Frontal cortex (tissue), 4 donors: ENCODE measurements at places on chromosomes 1 and 21.

DNA sequence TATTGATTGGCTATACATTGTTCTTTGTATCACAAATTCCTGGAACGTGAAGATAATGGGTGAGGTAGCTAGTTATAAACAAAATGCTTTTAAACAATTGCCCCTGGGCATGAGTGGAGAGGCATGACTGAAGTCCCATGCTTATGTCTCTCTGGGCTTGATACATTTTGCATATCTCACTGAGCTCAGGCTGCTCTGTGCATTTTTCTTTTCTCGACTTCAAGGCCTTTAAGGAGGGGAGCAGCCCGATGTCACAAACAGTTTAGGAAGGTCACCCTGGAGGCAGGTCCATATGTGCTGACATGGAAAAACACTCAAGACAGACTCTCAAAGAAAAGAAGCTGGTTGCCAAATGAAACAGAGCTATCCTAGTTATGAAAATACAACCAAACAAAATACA is 80.1 kb upstream of the PUM1 start:
- no peak for DNase-seq

DNA sequence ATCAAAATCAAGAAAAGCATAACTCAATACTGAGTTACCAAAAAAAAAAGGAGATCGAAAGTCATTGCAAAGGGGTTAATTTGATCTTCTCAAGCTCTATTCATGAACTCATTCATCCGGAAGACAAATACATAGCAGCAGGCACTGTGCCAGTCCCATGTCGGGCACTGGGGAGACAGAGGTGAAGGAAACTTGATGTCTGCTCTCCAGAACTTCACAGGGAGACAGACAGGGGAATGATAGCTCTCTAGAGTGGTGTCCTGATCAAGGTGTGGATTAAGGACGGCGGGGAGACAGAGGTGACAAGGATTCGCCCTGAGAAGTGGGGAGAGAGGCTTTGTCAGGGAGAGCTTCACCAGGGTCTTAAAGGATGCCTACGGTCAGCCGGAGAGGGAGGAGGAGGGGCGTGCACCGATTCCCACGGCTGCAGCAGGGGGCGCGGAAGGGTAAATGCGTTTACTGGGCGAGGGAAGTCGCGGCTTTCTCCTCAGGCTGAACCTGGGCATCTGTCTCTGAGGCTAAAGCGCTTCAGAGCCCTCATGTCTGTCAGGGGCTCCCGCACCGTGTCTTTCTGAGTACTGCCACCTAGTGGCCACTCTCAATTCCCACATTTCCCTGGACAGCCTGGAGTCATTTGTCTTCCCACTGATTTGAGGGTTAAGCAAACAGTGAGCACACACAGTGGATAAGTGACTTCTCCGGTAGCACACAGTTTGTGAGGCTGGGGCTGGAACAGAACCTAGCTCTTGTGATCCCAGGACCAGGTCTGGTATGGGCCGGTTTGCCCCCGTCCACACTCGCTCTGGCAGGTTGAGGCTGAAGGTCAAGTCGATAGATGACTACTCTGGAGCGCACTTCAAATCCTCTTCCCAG is 152.8 kb downstream of the TENT5C start:
- DNase-seq: peak; percentile 12

GRCh38 chr1:38712046-38712445 is 147.5 kb downstream of the RRAGC start:
- no peak for DNase-seq

- peak; percentile 55 for DNase-seq
Observed at GRCh38 chr1:153649863-153650235, 8.7 kb upstream of the SNAPIN start.

- no peak for DNase-seq
Observed at GRCh38 chr1:52423771-52424170, 19.4 kb downstream of the PRPF38A start.

DNA sequence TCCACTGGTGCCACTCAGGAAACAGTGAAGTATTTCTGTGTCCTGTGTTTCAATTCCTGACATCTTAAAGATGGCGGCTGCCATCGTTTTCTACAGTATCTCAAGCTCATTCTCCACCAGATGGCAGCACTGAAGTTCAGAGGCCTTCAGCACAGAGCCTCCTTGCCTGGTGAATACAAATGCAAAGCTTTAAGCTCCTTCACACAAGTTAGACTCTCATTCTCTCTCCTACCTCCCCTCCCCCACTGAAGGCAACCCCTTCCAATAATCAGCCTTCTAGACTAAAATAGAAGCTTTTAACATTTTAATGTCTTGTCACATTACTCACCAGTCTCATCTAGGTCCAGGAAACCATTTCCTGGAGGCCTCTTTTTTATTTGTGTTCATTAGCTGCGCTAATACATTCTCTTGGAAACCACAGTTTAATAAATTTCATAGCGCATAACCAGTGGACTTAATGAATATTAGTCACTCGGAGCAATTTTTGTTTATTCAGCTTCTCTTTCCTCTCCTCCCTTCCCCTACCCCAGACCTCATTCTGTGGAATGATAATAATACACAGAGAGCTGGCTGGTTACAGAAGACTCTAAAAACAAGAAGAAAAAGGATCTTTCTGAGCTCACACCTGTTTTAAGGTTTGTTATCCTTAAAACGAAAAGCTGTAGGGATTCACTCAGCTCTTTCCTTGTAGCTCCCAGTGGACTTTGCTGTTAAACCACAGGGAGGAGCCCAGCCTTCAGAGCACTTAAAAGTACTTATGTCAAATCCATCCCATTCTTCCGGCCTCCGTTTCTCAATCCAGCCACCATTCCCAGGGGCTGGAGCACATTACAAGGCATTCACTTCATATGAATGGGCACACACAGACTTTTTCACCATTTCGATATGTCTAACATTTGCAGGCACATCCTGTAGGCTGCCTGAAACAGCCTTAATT is 384.9 kb downstream of the HLX start:
- peak; percentile 22 for DNase-seq

GRCh38 chr1:978835-979743 is 2.8 kb downstream of the PERM1 start:
- DNase-seq: no peak

GRCh38 chr1:217274416-217274815 is 356.5 kb downstream of the GPATCH2 start:
- DNase-seq: no peak
